GM12891 (cell line): ENCODE measurements at places on chromosomes 2 and 18.

GRCh38 chr2:212897296-212897695, 254.1 kb downstream of the IKZF2 start:
- no peak for DNase-seq

DNA sequence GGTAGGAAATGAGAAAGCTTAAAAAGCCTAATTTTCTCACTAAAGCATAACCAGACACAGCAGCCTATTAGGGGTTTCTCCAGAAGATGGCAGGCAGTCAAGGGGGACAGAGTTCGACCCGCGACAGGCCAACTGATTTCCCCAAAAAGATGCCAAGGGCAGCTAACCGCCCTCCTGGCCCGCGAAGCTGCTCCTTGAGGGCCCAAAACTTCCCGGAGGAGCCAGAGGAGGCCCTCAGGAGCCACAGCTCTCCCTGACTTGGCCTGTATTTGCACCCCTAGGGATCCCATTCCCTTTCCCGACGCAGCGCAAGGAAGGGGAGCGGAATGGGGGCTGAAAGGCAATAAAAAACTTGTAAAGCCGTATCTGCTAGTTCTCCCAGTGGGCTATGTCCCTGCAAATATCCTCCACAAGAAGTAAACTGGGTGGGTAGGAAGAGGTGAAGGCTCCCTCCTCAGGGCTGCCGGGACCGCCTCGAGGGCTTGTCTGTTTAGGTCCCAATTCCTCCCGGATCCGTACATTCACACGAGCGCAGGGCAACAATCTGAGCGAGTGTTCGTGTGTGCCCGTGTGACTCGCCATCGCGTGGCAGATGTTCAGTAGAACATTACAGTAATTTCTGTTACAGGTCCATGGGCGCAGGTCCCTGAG, 756 bp upstream of the NAGK start:
- no peak for DNase-seq

DNA sequence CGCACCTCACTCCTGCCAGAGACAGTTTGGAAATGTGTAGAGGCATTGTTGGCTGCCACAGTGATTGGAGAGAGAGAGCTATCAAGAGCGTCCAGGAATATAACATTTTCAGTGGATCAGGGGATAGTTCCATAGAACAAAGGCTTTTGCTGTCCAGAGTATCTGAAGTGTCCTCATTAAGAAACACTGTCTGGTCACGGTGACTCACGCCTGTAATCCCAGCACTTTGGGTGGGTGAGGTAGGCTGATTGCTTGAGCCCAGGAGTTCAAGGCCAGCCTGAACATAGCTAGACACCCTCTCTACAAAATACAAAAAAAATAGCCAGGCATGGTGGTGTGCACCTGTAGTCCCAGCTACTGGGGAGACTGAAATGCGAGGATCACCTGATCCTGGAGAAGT, 231.1 kb downstream of the MBD5 start:
- DNase-seq: no peak

DNA sequence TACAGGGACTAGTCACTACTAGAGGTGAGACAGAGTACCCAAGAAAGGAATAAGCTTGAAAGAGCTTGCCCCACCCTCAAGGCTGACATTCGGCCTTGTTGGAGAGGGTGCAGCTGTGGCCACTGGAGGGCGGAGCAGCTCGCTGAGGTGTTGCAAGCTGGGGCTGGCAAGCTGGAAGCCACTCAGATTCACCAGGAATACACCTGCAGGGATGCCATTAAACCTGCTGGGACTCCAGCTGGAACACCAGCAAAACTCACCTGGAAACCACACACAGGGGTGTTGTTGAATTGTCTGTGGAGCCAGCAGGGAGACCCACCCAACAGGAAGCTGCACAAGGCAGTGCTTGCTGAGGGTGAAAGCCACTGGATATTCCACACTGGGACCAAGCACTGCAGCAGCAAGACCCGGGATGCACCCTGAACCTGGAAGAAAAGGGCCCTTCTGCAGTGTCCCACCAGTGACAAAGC, 26.1 kb downstream of the KCTD18 start:
- peak; percentile 25 for DNase-seq

DNA sequence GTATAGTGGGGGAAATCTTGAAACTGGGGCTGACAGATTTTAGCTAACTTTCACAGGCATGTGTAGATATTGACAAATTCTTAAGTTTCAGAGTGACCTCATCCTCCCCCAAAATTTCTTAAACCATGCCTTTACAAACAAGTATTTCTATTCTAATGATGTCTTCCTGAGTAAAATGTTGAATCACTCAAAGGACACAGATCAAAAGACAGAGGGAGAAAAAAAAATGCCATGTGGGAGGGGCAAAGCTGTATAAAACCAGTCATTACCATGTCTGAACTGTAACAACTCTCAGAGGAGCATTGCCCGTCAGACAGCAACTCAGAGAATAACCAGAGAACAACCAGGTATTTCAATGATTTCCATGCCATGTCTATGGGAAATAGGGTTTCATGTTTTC, at the start of gene SERPINB2:
TSS of gene SERPINB2 (plus strand) at position 282 of the 400 bp plus-strand sequence. CDS start 3,740 bp downstream, outside the sequence.
- no peak for DNase-seq

DNA sequence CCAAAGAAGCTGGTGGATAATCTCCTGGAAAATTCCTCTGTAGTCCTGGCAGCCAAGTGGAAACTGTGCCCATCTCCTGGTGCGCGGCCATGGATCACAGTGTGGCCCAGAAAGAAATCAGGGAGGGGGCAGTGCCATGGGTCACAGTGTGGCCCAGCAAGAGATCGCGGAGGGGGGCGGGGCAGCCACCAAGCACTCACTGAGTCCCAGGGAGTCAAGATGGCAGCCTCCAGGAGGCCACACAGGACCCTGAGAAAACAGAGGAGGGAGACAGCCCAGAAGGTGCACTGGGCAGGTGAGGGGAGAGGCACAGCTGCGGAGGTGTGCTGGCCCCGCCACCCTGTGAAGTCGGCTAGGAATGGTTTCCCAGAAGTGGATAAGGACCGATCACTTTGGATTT, 8.1 kb upstream of the ATP6V1B1 start:
- no peak for DNase-seq

GRCh38 chr2:58669998-58670397, 428.9 kb upstream of the FANCL start:
- no peak for DNase-seq

- DNase-seq: no peak
These were observed 217.7 kb downstream of the MCFD2 start for GRCh38 chr2:46697830-46698323.

DNA sequence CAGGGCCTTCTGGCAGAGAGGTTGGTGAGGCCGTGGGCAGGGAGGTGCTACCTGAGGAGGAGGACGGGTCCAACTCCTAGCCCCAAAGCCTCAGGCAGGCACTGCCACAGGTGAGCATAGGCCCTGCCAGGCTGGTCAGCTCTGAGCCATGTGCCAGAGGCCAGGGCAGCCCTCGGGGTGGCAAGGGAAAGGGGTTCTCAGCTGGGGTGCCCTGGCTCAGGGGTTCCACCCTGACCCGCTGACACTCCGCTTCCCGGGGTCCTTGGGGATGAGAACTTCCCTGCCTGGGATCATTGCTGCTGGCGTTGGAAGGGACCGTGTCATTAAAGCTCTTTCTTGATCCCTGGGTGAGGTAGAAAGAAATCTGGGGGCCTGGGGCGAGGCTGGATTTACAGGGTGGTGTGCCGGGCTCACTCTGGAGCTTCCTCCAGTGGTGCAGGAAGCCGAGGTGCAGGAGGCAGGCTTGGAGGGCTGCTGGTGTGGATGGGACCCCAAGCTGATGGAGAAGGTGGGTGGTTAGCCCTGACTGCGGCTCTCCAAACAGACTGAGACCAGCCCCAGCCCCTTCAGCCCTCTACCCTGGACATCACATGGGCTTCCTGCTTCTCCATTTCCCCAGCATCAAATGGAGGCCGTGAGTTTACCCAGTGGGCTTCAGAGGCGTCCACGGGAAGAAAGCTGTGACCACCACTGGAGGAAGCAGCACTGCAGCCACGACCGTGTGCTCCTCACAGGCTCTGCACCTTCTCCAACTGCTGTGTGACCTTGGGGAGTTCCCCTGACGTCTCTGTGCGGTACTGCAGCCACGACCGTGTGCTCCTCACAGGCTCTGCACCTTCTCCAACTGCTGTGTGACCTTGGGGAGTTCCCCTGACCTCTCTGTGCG, 295.2 kb downstream of the NDUFA10 start:
- no peak for DNase-seq

GRCh38 chr2:27201675-27202074, 10.2 kb upstream of the ATRAID start:
- DNase-seq: no peak

GRCh38 chr2:98121149-98121548, 34.2 kb downstream of the VWA3B start:
- DNase-seq: no peak

- no peak for DNase-seq
These were observed 45.3 kb upstream of the PSME4 start for GRCh38 chr2:54015798-54016699.

GRCh38 chr18:62324917-62325805, at the start of gene TNFRSF11A:
TNFRSF11A (plus strand) TSS chr18:62325310; CDS start chr18:62325353, 43 bp downstream.
- DNase-seq: peak; percentile 82

DNA sequence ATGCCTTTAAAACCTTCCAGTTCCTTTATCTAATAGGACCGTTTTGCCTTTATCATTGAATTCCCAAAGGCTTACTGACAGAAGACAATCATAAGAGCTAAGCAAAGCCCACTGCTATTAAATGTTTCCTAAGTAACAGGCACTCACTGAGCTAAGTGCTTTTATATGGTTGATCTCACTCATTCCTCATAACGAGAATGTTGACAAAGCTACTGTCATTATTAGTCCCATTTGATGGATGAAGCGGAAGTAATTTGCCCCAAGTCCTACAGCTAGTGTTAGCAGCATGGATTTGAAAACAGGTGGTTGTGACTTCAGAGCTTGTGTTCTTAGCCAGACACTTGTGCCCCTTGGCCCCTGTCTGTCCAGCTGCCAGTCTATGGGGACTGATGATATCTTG, 134.8 kb upstream of the SERPINE2 start:
- no peak for DNase-seq

DNA sequence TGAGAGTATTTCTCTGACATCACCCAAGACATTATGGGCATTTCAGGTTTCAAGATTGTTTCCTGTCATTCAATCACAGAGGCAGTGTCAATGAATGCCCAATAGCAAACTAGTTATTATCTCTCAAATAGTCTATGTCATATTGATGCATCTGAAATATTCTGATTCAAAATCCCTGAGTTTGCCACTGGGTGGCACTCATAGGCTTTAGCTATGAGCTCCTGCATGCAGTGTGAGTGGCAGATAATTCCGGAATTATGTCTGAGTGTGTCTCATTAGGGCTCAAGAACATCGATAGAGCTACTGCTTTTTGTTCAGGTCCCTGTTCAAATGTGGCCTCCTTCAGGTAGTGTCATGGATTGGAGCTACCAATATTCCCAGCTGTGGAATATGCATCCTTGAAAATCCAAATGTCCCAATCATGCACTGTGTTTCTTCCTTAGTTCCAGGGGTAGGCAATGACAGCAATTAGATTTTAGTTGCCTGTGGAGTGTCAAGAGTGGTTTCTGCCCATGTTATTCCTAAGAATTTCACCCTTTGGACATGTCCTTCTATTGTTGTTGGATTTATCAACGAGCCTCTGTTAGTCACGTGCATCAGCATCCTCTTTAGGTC, 7.8 kb upstream of the OR6B3 start:
- no peak for DNase-seq

DNA sequence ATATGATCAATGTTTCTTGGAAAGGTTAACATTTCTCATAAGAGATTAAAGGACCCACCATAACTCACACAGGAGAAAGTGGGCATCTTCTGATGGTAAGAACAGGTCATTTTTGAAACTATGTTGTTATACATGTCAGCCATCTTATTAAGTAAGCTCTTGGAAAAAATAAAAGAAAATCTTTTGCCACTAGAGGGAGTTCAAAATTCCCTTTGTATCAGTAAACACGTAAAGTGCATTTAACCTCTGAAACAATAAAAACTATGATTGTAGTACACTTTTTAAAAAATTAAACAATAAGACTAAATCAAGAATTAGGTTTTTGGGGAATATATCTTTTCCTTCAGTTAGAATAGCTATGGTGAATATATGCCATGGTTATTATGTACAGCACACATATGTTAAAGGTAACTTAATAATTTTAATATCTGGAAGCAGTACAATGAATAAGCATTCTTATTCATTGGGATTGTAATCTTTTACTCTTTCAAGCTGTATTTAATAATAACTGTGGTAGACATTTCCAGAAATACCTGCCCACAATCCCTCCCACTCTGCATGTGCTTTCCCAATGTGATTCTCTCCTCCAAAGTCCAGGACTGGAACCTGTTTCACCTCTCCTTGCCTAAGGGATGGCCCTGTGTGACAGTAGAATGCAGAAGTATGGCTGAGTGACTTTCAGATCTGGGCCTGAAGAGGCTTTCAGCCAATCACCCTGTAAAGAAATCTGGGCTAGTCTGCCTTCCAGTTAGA, 64.2 kb downstream of the RBMS1 start:
- DNase-seq: no peak

DNA sequence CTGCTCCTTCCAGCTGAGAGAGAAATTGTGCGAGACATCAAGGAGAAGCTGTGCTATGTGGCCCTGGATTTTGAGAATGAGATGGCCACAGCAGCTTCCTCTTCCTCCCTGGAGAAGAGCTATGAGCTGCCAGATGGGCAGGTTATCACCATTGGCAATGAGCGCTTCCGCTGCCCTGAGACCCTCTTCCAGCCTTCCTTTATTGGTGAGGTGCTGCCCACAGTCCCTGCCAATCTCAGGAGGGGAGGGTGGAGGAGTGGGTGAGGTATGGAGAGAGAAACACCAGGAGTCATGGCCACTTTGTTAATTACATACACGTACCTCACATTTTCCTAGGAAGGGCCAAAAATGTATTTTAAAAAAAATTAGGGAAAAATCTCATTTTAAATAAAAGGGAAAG, 12.0 kb upstream of the DGUOK start:
- DNase-seq: no peak

GRCh38 chr2:121242175-121242875, 42.7 kb downstream of the TFCP2L1 start:
- DNase-seq: no peak

DNA sequence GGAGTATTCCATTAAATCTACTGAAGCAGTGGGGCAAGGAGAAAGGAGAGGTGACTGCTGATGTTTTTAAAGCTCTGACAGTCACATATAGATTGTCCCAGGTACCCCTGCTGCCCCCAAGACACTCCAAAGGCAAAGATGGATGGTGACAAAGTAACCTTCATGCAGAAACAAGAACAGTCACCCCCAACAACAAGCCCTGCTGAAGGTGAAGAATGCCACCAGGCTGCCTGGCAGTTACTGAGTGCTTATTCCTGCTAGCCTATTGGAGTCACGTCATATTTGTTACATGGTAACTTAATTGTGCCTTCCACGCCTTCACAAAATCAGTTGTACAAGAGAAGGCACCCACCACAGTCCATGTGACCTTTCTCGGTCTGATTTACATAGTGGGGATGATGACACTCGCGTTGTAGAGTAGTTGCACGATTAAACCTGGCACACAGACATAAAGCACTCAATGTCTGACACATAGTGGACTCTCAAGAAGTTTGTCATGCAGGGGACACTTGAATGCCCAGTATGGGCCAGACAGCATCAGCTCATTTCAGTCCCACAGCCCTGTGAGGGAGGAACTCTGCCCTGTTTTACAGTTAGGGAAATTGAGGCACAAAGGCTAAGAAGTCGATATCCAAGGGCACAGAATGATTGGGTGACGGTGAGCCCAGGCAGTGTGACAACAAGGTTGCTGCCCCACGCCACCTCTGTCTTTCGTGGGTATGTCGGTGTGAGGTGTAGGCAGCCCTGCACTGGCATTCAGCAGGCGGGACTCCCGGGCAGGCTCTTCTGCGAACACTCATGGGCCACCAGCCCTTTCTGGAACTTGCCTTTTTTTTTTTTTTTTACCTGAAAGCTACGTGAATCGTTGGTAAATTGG, 62.7 kb downstream of the ZCCHC2 start:
- no peak for DNase-seq
